GM12878 (cell line): ENCODE measurements at places on chromosomes 1 and 21.

DNA sequence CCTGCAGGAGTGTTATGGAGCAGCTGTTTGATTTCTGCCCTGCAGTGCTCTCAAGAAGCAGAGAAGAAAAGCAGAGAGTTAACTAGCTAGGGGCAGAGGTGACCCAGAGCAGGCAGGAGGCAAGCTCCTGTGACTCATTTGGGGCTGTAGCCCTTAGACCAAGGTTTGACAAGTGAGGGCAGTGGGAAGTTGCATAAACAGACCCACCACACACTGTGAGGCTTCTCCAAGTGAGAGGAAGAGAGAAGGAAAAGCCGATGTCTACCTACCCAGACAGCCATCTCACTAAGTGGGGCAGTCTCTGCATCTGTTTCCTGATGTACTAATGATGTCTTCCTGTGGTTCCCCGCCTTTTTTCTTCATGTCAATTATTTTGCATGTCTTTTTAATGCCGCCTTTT, 159.9 kb upstream of the NR5A2 start:
- no peak for DNase-seq

DNA sequence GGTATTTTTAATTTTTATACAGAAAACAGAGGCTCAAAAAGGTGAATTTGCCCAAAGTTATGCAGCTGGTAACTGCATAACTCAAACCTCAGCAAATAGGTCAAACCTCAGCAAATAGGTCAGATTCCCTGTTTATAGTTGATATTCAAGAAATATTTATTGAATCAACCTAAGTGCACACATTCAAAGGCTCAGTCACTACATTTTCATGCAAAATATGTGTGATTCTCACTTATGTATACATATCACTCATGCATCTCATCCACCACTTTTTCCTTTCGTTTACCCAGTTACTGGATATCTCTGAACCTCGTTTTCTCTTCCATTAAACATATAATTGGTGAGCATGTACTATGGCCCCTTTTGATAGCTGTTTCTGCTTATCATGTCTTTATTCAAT, 158.3 kb upstream of the C1orf21 start:
- DNase-seq = no peak

GRCh38 chr21:25161571-25161970, 445.7 kb downstream of the MRPL39 start:
- no peak for DNase-seq

DNA sequence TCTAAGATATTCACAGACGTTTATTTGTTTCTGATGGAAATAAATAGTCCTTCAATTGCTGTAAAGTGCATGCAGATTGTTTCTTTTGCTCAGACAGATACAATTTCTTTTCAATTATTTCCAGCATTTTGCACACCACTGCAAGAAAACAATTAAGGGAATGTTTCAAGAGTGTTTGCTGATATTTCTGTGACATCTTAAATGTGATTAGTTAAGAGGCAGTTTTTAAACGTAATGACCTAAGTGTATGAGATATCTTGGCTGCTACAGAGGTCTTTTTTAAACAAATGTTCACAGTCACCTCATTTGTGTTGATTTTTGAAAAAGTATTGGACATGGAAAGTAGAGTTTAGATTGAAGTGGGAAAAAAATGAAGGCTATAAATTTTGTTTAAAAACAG, 262.3 kb upstream of the BRINP3 start:
- no peak for DNase-seq

DNA sequence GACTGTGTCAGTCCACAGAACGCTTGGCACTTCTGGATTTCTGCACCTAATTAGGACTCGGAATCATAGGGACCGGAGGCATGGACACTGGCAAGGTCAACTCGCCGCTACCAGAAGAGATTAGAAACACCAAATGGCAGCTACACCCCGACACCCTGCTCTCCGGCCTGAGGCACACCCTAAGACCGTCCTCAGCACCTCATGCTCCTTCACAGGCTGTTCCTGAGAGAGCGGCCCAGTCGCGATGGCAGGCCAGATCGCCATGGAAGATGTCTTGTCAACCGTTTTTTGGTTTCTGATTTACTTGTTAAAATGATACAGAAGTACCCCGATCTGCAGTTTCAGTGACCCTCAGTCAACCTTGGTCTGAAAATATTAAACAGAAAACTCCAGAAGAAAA, 46.8 kb downstream of the NPHP4 start:
- DNase-seq = no peak

DNA sequence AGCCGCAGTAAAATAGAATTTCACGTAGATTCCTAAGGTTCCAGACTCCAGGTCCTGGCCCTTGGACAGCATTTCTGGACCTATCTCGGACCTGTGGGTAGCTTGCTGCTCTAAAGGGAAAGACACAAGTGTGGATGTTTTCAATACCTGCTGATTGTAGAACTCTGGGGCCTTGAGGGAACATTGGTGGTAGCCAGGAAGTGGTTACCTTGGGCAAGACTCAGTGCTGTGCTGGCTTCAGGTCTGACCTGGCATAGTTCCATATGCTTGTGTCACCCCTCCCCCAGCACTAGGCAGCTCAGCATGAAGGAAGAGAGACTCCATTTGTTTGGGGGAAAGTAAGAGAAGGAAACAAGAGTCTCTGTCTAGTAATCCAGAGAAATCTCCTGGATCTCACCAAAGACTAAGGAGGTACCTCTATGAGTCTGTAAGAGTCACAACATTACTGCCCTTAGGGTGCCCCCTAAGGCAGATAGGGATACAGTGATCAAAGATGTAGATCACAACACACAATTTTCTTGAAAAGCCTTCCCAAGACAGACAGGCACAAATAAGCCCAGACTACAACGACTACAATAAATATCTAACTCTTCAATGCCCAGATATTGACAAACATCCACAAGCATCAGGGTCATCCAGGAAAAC, 398.8 kb downstream of the TGFB2 start:
- DNase-seq = no peak

- DNase-seq = no peak
Measured at GRCh38 chr1:235908742-235909520, 42.2 kb upstream of the LYST start.

- peak; percentile 5 for DNase-seq
Measured at GRCh38 chr1:54716299-54717047, 812 bp downstream of the TTC4 start.

DNA sequence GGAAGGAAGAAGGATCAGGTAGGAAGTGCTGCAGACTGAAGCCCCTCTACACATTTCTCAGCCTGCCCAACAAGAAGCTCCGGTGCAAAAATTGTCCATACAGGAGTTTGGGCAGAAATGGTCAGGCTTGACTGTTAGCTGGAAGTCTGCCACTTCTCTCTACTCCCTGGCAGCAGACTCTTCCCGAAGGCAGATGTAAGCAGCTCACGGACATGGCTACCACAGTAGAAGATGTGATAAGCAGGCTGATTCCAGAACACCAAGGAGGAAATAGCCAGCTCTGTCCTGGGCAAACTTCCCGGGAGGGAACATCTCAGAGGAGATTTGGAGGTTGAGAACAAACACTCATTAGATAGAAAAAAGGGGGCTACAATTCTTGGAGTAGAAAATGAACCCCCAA, 52.6 kb downstream of the TRABD2B start:
- DNase-seq = no peak

GRCh38 chr1:14571810-14572767, 26.4 kb upstream of the KAZN start:
- no peak for DNase-seq

DNA sequence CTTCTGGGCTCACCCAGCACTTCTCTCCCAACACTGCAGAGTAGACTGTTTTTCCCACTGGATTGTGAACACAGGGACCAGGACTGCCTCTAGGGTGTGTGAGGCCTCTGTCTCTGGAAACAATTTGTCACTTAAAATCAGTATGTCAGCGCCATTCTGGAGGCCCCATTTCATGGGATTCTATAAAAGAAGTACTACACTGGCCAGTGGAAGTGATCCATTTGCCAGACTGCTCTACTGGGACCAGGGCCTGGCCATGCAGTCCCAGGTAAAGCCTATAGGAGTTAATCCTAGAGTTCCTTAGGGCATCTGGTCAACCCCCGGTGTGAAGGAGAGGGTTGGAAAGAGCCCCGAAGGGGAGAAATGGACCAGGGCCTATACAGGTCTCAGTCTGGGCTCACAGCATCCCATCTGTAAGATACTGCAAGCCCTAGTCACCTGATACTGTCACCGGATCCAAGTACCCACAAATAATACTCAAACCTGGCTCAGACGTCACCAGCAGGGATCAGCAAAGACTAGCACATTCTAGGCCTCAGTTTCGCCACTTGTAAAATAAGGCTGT, 245.0 kb downstream of the FOXD2 start:
- DNase-seq = no peak

DNA sequence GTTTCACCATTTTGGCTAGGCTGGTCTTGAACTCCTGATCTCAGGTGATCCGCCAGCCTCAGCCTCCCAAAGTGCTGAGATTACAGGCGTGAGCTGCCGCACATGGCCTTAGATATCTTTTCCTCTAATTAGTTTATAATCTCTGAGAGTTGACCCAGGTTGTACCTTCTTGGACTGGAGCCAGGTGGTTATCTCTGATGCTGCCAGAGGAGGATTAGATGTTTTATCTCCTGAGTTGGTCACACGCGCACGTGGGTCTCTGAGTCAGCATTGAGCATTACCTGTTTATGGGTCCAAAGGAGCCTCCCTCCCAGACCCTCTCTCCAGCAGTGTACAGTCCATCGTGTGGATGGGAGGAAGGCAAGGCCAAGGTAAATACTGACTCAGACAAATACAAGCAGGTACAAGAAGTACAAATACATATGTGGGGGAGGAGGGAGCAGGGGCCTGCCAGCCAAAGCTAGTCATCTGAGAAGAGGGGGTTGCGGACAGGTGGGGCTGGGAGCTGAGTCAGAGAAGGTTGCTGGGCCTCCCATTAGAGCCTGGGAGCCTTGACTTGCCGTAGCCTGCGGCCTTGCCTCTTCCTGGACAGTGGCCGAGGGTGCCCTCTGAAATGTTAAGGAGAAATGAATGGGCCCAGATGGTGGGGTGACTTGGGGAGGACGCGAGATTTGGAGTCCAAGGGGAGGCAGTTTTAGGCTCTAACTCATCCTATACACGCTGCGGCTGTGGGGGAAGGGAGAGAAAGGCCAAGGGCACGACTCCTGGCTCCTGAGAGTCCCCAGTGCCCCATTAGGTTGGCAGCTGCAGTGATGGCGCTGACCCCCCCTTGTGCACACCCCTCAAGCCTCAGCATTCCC, 13.1 kb downstream of the IL6R start:
- no peak for DNase-seq

GRCh38 chr1:167821356-167821685, 92.6 kb downstream of the ADCY10 start:
- DNase-seq = no peak

- no peak for DNase-seq
Measured at GRCh38 chr1:150627826-150628410, 1.5 kb downstream of the ENSA start.

DNA sequence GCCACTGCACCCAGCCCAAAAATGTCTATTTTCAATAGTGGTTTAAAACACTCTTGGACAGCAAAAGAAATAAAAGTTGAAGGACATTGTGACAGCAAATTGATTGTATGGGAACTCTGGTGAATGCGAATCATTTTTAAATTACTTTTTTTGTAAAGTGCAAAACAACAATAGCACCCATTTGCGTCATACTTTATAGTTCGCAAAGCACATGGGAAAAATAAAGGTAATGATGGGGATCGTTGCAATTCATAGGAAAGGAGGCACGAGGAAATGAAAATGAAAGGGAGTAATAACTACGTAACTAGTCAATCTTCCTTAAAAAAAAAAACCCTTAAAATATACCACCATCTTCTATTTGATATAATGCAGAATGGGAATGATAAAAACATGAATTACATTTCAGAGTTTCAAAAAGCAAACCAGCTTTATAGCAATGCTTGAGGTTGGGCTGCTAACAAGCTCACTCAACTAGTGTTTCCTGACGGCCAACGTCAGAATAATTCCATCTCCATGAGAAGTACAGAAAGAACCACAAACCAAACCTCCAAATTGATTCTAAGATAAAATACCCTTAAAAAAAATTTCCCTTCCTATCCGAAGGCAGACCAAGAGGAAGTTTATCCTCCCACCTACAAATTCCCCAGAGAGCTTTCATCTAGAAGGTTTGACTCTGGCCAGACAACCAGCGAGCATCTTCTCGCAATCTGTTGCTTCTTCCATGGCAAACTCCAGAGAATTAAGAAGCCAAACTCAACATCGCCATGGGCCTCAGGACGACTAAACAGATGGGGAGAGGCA, at the start of gene EDARADD:
Gene EDARADD (plus strand): TSS at position 606 of the 801 bp plus-strand sequence. CDS start 159 bp downstream, at position 765.
- DNase-seq = no peak

- no peak for DNase-seq
Measured at GRCh38 chr1:185528084-185528676, 206.0 kb upstream of the HMCN1 start.

GRCh38 chr21:38954588-38955004, 148.9 kb downstream of the ETS2 start:
- no peak for DNase-seq

DNA sequence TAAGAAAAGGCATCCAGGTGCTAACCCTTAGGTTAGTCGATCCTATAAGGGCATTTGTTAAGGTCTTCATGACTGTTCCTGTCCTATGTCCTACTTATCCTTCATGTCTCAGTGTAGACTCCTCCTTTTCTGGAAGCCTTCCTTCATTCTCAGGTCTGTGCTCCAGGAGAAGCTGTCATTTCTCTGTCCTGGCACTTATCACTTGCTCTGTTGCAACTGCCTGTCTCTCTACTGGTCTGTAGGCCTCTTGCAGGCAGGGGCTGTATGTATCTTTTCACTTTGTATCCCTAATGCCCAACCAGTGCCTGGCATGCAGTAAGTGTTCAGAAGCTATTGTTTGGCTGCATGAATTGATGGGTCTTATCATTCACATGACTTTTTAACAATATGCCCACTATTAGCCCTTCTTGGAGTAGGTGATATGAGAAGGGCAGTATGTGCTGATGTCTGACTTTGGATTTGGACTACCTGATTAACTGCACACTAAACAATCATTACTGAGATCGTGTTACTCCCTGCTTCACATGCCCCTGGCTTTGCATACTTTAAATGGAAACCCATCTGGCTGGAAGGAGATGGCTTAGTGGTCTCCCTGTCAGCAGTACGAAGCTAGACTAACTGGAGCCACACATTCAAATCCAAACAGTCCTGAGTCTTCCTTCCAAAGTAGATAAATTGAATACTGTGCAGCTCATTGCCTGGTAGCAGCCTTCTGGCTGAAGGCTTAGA, 88.8 kb downstream of the RGL1 start:
- no peak for DNase-seq

GRCh38 chr1:56797065-56797685, 22.0 kb downstream of the FYB2 start:
- no peak for DNase-seq

- no peak for DNase-seq
Measured at GRCh38 chr1:17372955-17373354, 959 bp downstream of the PADI6 start.

DNA sequence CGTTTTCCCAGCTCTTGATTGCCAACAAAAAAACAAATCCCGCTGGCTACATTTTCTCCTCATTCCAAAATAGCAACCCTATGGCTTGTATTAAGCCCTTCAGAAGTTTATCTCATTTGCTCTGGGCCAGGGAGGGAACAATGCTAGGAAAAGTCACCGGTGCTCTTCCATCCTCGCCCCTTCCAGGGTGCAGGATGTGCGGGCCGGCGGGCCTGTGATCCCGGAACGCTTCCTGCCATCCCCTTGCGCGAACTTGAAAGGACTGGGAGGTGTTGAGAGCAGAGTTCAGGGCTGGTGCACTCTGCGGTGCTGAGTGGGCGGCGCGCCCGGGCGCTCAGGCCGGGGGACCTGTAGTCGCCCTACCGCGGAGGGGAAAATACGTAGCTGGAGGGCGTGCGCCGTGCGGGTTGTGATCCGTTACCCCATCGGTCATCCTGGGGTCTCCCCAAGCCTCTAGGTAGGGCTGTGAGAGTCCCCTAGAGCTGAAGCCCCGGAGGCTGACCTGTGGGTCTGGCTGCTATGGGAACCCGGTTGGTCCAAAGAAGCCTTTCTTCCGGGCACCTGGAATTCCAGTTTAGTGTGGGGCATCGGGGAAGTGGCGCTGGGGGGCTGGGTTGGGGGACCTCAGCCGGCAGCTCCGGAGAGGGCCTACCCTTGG, 13.1 kb downstream of the NR5A2 start:
- DNase-seq = no peak
